ENCODE measurements at places on chromosomes 6 and 20.

- DNase-seq, result no peak
Measured at GRCh38 chr6:154937306-154938220, 57.6 kb upstream of the TIAM2 start.

DNA sequence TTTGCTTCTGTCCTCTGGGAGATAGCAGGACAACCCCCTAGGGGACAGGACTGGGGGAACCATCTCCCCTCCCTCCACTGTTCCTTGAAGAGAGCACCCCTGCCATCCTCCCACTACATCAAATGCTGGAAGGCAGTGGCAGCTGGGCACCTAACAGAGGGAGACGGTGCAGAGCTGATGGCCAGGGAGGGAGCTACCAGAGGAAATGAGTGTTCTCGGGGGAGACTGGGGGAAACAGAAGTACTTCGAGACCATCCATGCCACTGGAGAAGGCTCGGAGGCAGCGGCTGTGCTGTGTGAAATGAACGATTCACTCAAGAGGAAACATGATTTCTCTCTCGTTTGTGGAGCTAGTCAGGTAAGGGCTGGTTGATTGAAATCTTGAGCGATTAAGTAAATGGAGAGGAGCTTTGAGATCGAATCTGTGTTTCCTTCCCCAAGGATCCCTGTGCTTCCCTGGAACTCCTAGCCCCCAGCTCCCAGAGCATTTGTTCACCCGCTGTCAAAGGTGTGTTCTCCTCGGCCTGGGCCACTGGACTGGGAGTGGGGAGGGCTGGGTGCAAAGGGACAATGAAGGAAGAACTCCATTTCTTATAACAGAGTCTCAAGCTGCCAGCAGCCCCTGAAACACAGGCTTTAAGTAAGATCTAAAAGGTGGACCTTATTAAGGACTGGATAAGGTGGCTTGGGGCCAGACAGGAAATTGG, 261.3 kb upstream of the MOCS1 start:
- DNase-seq, result no peak

GRCh38 chr20:33515569-33516216, 25.8 kb downstream of the CBFA2T2 start:
- DNase-seq, result no peak

GRCh38 chr6:113860181-113860955, 3.2 kb downstream of the MARCKS start:
- DNase-seq, result no peak

DNA sequence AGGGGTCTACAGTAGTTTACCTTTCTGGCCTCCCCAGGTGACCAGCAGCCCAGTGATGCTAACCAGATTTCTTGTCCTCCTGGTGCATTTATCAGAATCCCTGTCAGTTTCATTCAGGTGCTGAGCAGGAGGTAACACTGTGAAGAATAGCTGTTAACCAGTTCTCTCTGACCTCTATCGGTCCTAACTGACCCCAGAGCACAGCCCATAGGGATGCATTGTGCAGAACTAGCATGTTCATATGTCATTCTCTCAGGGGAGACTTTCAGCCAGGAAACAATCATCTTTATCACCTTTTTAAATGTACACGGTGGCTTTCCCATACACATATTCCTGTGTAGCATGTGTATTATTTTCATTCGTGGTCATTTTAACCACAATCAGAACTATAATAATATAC, 49.9 kb downstream of the CNR1 start:
- no peak for DNase-seq

DNA sequence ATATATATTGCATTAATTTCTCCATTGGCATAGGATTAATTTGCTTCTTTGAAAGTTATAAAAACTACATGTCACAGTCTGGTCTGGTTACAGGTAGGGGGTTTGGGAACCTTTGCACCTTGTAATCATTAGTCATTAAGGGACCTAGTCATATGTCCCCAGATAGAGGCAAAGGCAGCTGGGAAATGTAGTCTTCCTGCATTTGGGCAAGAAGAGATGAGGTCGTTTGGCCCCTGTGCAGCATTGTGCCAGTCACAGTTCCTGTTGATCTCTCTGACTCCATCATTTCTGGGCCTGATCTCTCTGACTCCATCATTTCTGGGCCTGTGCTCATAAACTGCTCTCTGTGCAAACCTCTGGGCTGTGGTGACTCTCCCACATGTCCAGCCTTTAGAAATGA, 73.2 kb downstream of the BCKDHB start:
- DNase-seq, result no peak

DNA sequence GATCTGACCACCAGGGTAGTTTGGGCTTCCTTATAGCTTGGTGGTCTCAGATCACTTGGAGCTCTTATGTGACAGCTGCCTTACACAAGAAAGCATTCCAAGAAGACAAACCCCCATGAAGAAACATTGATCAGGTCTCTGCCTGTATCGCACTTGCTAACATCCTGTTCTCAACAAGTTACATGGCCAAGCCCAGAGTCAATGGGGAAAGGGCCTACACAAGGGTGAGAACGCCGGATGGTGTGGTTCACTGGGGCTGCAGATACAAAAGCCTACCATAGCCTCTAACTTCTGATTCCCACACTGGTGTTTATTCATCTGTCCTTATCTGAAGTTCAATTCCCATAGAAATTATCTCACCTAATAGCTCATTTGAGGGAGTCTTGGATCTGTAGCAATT, 235.5 kb downstream of the SYNDIG1 start:
- DNase-seq, result no peak

GRCh38 chr6:137767465-137767864, 99.6 kb upstream of the TNFAIP3 start:
- DNase-seq, result no peak

GRCh38 chr6:63904650-63905248, 269.1 kb downstream of the PHF3 start:
- peak; percentile 21 for DNase-seq

GRCh38 chr6:118122161-118122725, 215.2 kb downstream of the SLC35F1 start:
- DNase-seq, result no peak

- peak; percentile 2 for DNase-seq
Measured at GRCh38 chr20:40339661-40340449, 349.2 kb downstream of the MAFB start.

DNA sequence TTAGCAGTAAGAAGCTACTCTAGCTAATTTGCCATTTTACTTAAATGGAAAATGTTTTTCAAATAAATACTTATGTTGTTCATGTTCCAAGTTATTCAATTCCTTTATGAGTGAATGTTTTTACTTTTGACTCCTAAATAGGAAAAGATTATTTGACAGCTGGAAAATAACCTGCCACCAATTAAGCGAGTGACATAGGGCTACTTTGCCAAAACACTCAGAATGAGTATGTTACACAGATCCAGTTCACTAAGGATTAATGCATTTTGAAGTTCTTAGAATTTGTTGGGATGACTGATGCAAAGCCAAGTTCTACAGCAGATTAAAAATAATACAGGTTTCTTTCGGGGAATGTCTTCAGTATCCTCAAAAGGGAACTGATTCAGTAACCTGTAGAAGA, 144.4 kb downstream of the ADGRG6 start:
- no peak for DNase-seq

All from OCI-M1 (cell line).